ENCODE measurements at places on chromosomes 3 and 15.
A peak's percentile ranks its signal among the peaks of the same experiment; 100 is the strongest.

GRCh38 chr3:72483554-72484104, 364.6 kb downstream of the SHQ1 start:
- no peak for DNase-seq

GRCh38 chr3:49349348-49350114, 8.6 kb downstream of the GPX1 start:
- no peak for DNase-seq

DNA sequence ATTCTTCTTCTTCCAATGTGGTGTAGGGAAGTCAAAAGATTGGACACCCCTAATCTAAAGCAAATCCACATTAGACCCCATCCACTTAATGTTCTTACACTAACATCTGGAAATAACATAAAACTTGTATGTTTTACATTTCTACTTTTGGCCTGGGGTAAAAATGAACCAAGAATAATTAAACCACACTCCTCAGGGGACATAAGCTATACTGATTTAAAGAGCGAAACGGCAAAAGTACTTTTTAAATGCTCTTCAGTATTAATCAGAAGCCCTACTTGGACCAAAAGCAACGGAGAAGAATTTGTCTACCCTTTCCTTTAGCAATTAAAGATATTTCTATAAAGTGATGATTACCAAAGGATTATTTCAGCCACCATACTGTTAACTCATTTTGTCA, 123.9 kb downstream of the TMCC1 start:
- no peak for DNase-seq

GRCh38 chr15:40110866-40111550, 2.3 kb upstream of the BMF start:
- DNase-seq = no peak

DNA sequence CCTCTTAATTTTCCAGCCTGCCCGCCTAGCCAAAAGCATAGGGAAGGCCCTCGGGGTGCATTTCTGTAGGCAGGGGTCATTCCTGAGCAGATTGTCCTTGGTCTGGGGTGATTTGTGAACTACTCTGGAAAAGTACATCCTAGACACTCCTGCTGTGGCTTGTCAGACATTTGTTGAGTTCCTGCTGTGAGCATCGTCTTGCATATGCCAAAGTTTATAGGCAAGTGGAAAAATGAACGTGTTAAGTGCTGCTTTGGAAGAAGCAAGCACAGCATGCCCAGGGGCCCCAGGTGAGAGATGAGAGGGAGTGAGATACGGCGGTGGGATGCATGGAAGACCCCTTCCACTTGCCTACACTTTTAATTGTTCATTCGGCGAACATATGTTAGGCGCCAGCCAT, 237.7 kb upstream of the ST8SIA2 start:
- no peak for DNase-seq

- no peak for DNase-seq
These were observed at the start of gene C3orf33 for GRCh38 chr3:155805802-155806618. TSS of gene C3orf33 (minus strand) at chr3:155806278. CDS start at chr3:155806252, 26 bp downstream.

GRCh38 chr15:82544431-82544830, 4.2 kb upstream of the RPS17 start:
- no peak for DNase-seq

DNA sequence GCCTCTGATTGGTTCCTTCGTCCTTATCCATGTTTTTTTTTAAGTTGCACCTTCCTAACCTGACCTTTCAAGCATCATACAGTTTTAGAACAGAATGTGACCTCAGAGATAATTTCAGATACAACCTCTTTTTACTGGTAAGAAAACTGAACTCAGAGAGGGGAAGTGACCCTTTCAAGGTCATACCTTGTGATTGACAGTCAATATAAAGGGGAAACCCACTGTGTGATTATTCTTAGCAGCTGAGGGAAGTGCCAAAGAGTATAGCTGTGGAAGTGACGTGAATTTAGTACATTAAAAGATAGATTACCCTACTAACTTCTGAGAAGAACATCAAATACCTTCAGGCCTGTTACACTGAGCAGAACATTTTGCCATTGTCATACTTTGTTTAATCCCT, 319.4 kb downstream of the NEK10 start:
- no peak for DNase-seq

DNA sequence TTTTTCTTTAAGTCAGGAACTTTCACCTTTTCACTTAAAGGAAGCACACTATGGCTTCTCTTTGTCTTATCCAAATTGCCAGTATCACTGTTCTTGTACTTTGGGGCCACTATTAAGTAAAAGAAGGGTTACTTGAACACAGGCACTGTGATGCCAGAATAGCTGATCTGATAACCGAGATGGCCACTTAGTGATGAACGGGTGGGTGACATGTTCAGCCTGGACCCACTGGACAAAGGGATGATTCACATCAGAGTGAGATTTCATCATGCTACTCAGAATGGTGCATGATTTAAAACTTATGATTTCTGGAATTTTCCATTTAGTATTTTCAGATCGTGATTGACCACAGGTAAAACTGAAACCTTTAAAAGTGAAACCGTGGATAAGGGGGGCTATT, 252.6 kb downstream of the KLF13 start:
- peak; percentile 3 for DNase-seq

DNA sequence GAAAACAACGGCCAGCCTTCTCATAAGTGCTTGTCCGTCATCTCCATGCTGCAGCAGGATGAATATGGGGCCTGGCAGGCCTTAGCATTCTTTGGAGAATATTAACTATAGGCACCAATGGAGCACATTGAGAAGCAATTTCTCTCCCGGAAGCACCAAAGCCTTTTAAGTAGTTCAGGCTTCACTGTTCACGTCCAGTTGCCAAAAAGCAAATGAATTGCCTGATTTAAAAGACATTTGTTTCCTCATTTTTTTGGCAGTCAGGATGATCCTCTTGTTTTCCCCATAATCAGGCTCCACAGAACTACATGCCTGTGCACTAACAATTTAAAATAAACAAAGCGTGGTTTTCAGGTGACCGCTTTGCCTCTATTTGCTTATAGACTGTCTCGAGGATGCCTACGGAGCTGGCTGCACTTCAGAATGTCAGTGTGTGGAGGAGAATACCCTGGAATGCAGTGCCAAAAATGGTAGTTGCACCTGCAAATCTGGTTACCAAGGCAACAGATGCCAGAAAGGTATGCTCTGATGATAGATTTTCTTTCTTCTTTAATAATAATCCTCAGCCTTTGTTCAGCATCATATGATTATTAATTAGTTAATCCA, 725.2 kb upstream of the GOLIM4 start:
- no peak for DNase-seq
